ENCODE measurements at places on chromosomes 7 and 10.

DNA sequence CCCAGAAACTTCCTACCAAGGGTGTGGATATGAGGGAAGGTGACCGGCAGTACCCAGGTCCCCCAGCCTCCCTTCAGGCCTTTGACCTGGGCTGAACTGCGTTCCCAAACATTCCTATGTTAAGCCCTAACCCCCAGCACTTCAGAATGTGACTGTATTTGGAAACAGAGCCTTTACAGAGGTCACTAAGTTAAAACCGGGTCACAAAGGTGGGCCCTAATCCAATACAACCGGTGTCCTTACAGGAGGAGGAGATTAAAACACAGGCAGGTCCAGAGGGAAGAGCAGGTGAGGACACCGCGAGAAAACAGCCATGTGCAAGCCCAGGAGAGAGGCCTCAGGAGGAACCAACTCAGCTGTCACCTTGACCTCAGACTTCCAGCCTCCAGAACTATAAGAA, 28.0 kb downstream of the GRB10 start:
- DNase-seq = no peak

GRCh38 chr10:109474261-109474660, 449.1 kb downstream of the XPNPEP1 start:
- DNase-seq = no peak

DNA sequence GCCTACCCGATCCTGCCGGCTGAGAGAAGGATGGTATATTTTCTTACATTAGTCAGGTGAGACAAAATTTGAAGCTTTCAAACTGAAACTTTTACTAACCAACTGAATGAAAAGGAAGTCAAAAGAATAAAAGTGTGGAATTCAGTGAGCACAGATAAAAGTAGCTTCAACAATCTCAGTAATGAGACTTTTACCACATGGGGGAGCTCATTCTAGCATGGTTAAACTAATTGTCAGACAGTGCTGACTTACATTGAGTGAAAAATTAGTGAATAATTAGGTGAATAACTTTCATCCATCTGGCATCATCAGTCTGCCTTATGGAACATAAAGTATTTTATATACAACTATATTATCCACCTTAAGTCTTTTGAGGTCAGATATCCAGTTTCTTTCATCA, 8.4 kb downstream of the FAM237B start:
- no peak for DNase-seq

GRCh38 chr10:13450069-13450468, 78.7 kb downstream of the BEND7 start:
- no peak for DNase-seq

- DNase-seq = no peak
These were observed 23.8 kb downstream of the DIP2C start for GRCh38 chr10:665579-666091.

DNA sequence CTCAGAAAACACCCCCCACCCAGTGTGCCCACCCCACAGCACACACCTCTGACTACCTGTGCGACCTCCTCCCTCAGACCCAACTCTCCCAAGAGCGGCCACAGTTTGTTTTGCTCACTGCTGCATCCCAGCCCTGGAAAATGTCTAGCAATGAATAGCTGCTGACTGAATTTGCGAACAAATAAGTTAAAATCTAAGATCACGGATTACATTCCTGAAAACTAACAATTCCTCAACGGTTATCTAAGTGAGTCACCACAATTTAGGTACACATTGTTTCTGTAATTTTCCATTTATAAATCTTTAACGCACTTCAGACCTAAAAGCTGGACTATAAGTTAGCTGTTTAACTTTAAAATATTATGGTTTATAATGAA, 235.2 kb downstream of the ZMYND11 start:
- DNase-seq = no peak

DNA sequence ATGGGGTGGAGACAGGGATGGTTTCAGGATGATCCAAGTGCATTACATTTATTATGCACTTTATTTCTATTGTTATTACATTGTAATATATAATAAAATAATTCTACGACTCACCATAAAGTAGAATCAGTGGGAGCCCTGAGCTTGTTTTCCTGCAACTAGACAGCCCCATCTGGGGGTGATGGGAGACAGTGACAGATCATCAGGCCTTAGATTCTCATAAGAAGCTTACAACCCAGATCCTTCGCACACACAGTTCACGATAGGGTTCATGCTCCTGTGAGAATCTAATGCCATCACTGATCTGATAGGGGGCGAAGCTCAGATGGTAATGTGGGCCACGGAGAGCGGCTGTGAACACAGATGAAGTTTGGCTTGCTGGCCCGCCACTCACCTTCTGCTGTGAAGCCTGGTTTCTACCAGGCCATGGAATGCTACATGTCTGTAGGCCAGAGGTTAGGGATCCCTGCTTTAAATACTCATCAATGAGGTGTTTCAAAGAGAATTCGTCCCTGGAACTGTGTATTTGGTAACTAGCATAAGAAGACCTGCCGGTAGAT, 21.2 kb upstream of the PRKCQ start:
- DNase-seq = no peak

- no peak for DNase-seq
These were observed 65.7 kb upstream of the NOBOX start for GRCh38 chr7:144468990-144469732.

DNA sequence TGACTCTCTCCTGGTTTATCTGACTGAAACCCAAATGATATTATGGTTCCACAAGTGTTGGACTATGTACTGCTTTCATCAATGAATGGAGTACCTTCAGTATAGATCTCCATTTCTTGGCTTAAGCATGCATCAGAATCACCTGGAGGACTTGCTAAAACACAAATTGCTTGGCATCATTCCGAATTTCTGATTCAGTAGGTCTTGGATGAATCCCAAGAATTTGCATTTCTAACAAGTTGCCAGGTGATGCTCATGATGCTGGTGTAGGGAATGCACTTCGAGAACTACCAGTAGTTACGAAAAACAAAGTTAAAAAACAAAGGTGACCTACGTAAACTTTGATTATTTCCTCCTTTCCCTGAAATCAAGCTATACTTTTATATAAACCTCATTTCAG, 119.0 kb upstream of the FEZF1 start:
- no peak for DNase-seq

DNA sequence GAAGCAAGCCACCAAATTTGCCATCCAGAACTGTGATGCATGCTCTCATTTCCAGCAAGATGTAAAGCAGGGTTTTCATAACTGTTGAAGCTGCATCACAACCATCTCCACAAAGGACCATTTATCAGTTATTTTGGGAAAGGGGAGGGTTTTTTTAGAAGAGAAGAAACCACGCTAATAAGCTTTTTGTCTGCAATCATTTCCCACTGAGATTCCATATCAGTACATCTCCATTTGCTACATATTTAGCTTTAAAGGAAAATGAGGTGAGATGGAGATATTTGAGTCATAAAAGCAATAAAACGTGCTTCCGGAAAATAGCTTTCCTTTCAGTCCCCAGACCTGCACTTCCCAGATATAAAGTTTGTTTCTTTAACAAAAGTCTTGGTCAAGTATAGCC, 258.2 kb downstream of the FRMD4A start:
- DNase-seq = no peak

Measured in NCI-H2029 treated with DMSO at 0.1 percent for 48 hours (cell line).